ENCODE measurements at places on chromosomes 13 and 19.
A peak's percentile ranks its signal among the peaks of the same experiment; 100 is the strongest.

DNA sequence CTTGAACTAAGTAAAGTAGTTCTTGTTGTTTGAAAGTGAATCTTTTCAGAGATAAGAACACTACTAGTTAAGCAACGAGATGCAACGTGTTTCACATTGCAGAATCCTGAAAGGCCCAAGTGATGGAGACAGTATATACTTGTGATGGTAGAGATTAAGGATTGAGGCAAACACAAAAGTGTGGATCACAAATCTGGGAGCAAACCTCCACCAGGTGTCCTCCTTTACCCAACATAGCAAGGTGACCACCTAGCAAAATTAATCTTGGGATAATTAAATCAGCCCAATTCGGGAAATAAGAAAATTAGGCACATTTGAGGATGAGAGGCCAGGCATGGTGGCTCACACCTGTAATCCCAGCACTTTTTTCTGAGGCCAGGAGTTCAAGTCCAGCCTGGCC, 563.9 kb downstream of the DACH1 start:
- no peak for DNase-seq

- DNase-seq, result no peak
These were observed 38.6 kb upstream of the FBXL3 start for GRCh38 chr13:77065461-77066147.

GRCh38 chr13:113792886-113793717, 34.1 kb downstream of the TMEM255B start:
- DNase-seq, result no peak

- DNase-seq, result no peak
These were observed 3.1 kb downstream of the LILRB1 start for GRCh38 chr19:54633401-54633800.

GRCh38 chr13:32600890-32601289, 14.6 kb downstream of the PDS5B start:
- no peak for DNase-seq

- DNase-seq, result no peak
These were observed 1090.0 kb downstream of the SLITRK5 start for GRCh38 chr13:88761145-88761544.

- DNase-seq, result no peak
These were observed 22.4 kb upstream of the MIER2 start for GRCh38 chr19:366951-367350.

GRCh38 chr13:110801044-110801443, 87.5 kb downstream of the ING1 start:
- no peak for DNase-seq

DNA sequence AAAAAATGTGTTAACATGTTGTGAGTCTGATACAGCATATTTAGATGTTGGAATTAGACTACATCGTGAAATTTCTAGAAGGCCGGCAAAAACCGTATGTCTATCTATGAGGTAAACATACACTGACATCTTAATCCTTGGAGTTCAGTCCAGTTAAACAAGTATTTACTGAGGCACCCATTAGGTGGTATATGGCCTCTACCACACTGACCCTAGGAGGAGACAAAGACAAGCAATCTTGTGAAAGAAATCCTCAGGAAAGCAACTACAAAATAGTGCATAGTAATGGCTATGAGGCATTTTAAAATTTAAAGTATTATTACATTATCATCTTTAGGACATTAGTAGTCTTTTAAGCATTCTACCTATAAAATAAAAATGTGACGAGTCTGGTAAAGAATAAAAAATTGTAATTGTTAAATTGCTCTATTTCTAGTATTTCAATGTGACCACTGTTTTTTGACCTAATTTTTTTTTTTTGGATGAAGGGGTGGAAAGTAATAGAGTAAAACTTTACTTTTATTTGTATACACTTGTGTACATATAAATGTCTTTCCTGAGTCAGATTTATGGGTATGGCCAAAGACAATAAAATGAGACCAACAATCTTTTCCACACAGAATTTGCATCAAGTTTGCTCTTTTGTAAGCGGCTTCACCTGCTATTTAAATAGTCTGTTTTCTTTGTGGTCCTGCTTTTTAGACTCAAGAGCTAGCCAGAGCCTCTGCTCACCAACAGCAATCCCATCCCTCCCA, 50.5 kb downstream of the KATNAL1 start:
- no peak for DNase-seq

DNA sequence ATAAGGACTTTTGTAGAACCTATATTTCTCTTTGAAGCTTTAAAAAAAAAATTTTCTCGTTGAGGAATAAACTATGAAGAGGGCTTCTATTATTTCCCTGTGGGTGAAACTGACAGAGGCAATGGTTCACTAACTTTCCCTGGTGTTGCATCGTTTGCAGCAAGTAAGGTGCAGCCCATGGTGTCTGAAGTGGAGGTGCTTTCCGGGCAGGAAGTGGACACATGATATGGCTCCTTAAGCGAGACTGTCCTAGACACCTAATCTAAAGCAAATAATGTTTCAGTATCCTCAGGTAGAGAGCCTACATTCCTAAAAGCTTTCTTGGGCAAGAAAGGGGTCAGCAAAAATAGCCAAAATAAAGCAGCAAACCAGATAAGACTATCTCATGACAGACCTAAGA, 437.6 kb upstream of the ARGLU1 start:
- no peak for DNase-seq

- no peak for DNase-seq
These were observed 611.1 kb downstream of the TBC1D4 start for GRCh38 chr13:74870865-74871264.

GRCh38 chr13:39463611-39464010, 139.4 kb downstream of the LHFPL6 start:
- no peak for DNase-seq

- DNase-seq, result peak; percentile 51
These were observed 24.4 kb downstream of the SHC2 start for GRCh38 chr19:436413-436950.

DNA sequence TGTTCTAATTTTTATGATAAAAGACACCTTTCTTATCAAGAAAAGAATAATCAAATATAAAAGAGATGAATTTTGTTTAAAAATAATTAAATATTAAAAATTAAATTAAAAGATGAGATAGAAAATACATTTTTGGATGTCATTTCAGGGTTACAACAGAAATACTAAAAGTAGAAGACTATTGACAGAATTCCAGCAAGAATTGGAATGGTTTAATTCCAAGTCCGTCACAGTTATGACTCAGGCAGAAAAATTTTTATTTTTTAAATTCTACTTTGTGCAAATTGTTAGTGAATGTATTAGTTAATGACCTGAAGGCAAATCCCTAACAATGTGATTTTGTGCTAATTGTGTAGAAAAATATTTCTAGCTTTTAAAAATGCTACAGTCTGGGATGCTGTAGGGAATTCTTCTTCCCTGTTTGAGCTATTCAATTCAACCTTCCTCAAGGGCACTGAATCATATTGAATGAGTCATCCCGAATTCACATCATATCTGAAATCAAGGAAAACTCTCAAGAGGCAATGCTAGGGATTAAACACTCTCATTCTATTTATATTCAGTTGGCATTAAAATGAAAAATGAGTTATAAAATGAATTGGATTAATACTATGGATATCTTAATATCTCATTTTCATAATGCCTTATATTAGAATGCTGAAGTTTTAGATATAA, 633.5 kb upstream of the ATXN8OS start:
- no peak for DNase-seq

DNA sequence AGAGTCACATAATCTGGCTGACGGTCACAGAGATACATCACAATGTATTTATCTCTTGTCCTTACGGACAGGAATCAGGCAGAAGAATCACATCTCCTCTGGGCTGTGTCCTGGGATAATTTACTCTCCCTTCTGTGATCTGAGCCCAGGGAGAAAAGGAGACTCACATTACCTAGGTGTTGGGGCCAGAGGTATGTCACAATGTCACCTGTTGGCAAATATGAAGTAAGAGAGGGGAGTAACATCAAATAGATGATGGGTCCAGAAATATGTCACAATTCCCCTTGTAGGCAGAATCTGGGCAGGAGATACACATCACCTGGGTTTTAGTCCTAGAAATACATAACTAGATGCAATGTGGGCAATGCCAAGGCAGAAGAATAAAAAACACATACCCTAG, 67.2 kb downstream of the ZNF726 start:
- DNase-seq, result no peak

- no peak for DNase-seq
These were observed 409 bp downstream of the FOSB start for GRCh38 chr19:45468159-45468651.

- no peak for DNase-seq
These were observed 10.4 kb downstream of the PSPC1 start for GRCh38 chr13:19772306-19772705.

DNA sequence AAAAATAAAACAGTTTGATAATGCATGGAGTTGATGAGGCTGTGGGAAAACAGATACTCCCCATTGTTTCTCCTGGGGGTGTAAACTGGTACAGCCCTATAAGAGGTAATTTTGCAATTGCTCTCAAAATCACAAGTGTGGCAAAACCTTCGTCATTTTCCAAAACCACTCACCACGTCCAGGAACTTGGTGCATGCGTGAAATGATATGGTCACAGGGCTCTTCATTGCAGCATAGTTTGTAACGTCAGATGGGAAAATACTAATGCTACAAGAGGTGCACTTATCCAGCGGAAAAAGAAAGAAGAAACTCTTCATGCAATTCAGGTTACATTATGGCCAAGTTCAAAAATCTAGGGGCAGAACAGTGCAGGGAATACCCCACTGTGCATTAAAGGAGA, 11.9 kb upstream of the PLAUR start:
- DNase-seq, result no peak

DNA sequence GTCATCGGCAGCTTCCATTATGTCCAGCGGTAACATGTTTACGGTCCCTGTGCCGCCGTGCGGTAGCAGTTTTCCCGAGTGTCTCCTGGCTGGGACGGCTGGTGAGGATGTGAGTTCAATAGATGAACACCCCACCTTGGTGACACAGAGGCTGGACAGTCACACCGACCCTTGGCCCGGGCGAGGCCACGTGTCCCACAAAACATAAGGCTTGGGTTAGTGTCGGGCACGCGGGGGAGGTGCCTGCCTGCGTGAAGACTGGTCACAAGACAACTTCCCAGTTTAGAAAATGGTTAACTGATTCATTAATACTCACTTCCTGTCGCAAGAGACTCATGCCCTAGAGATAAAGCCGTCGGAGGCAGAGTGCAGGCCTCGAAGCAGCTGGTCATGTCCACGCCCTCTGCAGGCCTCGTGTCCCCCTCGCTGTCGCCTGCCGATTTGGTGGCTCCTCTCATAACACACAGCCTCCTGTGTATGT, 17.2 kb downstream of the RASA3 start:
- no peak for DNase-seq

GRCh38 chr13:51412431-51412830, 40.4 kb downstream of the INTS6 start:
- no peak for DNase-seq

DNA sequence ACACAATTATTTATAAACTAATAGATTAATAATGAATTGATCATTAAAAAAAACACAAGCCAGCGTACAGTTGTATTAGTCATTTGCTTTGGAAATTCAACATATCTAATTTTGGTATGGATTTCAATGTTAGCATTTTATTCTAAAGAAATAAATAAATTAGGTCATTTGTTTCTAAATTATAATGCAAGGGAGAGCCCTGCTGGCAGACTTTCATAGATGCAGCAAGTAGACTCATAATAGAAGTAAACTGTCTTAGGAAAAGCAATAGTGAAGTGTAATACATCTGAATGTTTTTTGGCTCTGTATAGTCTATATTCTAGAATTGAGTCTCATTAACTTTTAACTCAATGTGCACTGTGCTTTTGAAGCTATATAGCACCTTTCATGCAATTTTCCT, 982.4 kb upstream of the MIR17HG start:
- no peak for DNase-seq

- no peak for DNase-seq
These were observed 407.8 kb downstream of the COG6 start for GRCh38 chr13:40063278-40063698.

DNA sequence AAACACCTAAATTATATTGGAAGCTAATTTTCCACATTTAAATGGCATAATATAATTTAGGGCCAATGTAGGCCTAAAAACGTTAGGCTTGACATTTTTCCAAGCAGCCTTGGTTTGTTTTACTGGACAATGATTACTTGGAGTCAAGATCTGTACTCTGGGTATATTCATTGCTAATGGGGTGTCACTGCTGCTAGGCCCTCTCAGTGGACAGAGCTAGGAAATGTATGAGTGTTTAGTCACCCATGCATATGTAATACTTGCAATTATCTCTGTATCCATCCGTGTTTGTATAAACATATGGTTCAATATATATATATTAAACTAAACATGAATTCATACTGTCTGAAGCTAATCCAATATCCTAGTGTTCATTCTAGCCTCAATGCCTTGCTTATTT, 598.1 kb downstream of the DCT start:
- DNase-seq, result no peak

DNA sequence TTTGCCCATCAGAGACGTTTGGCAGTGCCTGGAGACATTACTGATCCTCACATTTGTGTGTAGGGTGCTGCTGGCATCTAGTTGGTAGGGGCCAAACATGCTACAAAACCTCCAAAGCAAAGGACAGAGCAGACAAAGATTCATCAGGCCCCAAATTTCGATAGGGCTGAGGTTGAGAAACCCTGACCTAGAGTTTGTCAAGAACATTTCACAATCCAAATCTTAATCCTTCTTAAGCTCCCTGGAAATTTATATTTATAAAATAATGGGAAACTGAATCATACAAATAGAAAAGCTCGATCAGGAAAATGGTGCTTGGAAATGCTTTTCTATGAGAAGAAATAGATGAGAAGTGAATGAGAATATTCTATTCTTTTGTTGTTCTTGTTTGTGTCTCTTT, 273.6 kb downstream of the DCT start:
- no peak for DNase-seq

DNA sequence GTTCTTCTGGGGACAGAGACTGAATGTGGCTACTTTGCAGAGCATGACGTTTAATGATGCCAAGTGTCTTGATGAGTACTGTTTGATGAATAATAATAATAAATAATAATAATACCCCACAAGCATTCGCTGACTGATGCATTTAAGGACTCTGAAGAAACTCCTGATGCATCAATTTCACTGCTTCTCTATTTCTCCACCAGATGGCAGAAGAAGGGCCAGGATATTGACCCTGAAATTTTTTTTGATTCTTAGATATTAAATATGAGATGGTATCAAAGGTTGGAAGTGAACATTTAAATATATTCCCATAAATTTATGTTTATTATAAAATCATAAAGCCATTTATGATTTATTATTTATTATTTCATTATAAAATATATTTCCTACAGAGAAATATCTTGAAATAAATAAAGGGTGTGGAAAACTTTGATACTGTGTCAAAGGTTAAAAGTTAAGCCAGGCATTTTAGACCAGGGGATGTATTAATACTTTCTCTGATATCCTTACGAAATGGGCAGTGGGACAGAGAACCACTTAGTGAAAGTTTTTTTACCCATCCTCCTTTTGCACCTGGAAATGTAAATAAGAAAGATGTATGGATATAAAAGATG, 170.9 kb downstream of the LACC1 start:
- DNase-seq, result no peak

- peak; percentile 70 for DNase-seq
These were observed 934 bp downstream of the N4BP2L2 start for GRCh38 chr13:32537580-32538142.

- no peak for DNase-seq
These were observed 1010.6 kb downstream of the PCDH9 start for GRCh38 chr13:66219506-66219905.

Data from posterior cingulate gyrus (tissue), 11 donors.